ENCODE measurements at places on chromosomes 2 and 18.
A peak's percentile ranks its signal among the peaks of the same experiment; 100 is the strongest.

DNA sequence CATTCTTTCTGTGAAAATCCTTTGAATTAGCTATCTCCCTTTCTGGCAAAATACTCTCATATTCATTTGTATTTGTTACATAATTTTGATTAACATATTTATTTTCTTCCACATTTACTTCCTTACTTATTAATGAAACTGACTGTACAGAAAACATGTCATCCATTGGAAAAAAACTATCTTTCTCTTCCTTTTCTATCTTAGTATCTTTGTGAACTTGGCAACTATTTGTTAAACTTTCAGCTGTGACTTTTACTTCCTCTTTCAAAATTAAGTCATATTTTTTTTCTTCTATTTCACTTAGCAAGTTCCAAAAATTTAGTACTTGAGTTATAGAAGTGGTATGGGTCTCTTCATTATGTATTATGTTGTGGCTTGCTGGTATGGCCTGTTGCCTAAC is 2.6 kb downstream of the RAD51AP2 start:
- DNase-seq: no peak

GRCh38 chr2:46857871-46858701 is 57.5 kb downstream of the MCFD2 start:
- DNase-seq: peak; percentile 81

DNA sequence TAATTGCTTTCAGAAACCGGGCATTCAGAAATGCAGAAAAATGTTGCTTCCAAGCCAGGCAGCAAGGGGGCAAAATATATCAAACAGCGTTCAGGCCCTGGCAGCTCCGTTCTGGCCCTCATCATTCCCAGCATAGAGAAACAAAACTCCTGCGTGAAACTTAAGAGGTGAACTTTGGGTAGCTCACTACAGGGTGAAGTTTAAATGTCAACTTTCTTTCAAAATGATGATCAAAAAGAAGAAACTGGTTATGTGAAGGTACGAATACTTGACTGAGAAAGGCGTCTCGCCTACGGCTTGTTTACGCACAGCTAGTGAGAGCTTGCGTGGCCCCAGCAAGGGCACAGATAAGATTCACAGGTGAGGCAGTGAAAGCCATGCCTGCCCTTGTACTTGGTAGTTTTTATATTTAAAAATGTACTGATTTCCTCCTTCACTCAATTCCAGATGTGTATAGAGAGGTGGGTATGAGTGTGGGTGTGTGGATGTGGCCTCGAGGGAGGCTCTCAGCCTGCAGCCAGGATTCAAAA is 127.5 kb downstream of the NFATC1 start:
- peak; percentile 6 for DNase-seq

DNA sequence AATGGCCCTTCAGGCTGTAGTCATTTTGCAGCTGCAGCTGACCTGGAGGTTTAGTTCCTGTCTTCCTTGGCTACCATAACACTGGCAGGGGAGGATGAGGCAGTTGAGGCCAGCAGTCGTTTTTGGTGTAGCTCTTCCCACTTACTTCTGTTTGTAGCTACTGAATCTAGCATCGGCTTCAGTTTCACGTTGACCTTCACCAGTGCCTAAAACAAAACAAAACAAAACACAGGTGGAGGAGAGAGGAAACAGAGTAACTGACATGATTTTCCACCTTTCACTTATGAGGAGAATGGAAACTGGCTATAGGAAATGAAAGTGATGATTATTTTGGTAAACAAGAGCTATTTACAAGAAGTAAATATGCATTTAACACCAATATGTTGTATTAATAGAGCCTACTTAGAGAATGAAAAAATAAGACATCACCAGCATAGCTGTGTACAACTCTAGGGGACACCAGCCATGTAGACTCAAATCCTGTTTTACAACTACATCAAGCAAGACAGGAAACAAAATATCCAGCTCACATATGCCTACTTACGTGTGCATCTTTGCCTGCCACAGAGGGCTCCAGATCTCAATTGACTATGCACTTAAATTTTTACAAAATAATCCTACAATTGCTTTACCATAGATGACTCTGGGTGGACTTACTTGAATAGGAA is 236.9 kb downstream of the AGPS start:
- no peak for DNase-seq

DNA sequence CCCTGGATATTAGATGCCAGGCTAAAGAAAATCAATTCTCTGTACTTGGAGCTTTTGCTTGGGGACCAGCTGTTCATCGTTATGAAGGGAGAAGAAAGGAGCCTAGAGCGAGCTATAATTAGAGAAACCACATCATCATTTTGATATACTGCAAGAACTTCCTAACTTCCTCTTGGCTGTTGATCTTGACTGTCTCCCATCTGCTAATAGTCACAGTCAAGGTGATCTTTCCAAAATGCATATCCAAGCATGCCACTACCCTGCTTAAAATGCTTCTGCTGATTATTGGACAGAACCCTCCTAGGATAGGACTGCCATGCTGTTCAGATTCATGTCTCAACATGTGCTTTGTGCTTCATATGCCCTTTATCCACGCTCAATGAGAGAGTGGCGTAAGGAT is 54.8 kb downstream of the RAPGEF4 start:
- DNase-seq: no peak

- no peak for DNase-seq
These were observed 311.7 kb downstream of the EIPR1 start for GRCh38 chr2:3065928-3066327.

DNA sequence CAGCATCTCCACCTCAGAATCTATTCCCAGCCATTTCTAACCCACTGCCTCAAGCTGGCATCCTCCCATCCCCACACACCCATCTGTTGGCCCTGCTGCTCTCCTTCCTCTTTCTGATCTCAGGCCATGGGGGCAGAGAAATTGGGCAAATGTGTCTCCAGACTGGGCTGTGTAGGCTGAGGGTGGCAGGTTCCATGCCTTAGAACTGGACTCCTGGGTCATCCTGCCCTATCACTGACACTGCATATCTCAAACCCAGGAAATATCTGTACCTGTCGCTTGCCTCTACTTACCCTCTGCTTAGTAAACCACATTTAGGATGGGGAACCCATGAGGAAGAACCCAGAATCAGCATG is 1.8 kb downstream of the WNT10A start:
- no peak for DNase-seq

DNA sequence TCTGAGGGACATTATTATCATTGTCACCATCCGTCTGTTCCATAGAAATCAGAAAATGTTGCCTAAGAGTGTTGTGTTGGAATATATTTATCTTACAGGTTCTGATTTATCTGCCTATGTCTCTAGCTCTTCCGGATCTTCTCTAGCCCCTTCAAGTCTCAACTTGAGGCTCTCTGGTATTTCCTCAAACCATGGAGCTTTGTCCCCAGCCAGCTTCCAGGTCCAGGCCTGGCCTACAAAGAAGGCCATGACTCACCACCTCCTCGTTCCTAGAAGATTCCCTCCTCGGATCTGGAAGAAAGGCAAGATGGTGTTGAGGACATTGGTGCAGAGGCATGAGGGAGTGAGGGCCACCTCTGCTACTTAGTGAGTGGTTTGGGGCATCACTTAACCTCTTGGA is 122.1 kb upstream of the TRIB2 start:
- DNase-seq: no peak

- DNase-seq: no peak
These were observed 728 bp downstream of the FAM168B start for GRCh38 chr2:131092458-131093005.

- no peak for DNase-seq
These were observed 6.6 kb upstream of the NCK2 start for GRCh38 chr2:105737980-105738657.

DNA sequence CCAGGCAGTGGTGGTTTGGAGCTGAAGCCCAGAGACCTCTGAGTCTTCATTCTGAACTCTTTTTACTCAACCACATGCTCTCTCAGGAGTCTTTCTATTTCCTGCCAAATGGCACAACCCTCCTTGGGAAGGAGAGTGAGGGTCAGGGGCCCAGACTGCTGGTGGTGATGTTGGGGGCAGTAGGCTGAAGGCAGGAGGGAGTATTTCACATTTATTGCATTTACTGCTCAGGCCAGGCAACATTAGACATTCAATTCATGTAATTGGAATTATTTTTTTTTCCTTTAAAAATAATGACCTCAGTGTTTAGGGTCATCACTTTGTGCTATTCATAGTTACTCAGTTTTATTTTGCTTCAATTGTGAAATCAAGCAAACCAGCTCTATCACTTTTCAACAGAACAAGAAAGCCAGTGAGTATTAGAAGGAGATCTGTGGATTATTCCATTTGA is 311.3 kb upstream of the NT5C1B start:
- DNase-seq: no peak

GRCh38 chr18:69982417-69982816 is 34.7 kb upstream of the CD226 start:
- no peak for DNase-seq

- no peak for DNase-seq
These were observed 103.6 kb upstream of the WDR75 start for GRCh38 chr2:189337656-189338055.

GRCh38 chr18:76455003-76455676 is 39.9 kb downstream of the ZNF516 start:
- no peak for DNase-seq

GRCh38 chr2:188404341-188405004 is 112.8 kb downstream of the GULP1 start:
- no peak for DNase-seq

DNA sequence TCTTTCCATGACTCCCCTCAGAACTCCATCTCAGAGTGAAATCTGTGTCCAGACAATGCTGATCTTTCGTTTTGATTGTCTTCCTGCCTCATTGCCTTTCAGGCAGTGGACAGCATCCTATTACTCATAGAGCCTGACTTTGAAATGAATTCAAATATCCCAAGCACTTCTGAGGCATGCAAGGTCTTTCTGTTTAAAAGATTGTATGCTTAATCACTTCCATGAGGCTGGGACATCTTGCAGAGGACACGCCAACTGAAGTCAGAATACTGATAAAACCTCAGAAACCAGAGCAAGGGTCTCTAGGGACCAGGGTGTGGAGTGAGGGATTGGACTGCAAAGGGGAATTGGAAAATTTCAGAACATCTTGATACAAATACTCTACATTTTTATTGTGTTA is 836.5 kb upstream of the ID2 start:
- peak; percentile 64 for DNase-seq

GRCh38 chr2:233700028-233700635 is 7.4 kb downstream of the UGT1A6 start:
- no peak for DNase-seq

DNA sequence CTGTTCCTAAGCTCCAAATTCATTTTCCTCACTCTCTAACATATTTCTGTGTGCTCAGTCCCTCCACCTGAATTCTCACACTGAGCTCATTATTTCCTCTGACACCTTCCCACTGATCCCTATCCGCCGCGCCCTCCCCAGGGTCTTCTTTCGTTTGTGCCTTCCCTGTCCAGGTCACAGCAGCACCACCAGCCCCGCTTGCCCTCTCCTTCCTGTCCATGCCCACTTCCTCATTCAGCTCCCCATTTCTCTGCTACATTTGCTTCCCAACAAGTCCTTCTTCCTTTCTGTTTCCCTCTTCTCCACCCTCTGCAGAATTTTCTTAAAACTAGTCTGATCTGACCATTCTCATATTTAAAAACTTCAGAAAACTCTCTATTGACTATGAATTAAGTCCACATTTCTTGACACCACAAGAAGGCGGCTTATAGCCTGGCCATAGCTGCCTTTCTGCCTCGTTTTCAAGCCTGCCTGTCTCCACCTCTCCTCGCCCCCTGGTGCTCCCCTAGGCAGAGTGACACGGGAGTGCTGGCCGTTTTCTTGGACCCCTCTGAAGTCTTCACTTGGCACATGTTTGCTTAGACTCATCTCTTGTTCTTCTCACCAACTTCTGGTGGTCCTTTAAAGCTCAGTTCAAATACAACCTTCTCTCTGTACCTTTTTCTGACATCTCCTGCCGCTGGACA is 138.7 kb upstream of the BOD1L2 start:
- no peak for DNase-seq

DNA sequence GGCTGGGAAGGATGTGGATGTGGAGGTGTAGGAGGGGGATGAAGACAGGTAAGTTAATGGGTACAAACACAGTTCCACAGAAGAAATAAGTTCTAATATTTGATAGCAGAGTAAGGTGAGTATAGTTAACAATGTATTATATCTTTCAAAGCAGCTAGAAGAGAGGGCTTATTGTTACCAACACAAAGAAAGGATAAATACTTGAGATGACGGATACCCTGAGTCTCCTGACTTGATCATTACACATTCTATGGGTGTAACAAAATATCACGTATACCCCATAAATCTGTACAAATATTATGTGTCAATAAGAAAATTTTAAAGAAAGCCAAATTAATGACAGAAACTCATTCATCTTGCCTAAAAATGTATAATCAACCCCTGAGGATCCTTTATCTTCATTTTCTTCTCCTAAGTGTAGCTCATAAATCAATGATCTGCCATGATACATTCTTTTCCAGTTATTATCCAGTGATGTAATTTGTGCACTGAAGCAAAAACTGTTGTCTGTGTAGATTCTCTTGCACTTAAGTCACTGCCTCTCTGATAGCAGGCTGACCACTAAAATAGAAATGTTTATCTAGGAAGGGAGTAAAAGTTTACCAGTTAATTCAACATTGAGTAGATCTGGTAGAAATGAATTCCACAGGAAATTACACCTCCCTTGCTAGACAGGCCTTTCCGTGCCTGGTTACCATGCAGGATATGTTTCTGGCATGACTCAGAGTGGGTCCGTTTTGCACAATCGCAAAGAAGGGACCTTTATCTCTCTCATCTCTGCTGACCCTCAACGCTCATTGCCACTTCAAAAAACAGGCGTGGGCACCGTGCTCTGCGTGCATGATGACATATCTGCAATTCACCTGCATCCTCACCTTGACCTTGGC is 249.7 kb upstream of the NCKAP5 start:
- peak; percentile 96 for DNase-seq

GRCh38 chr2:177129610-177130009 is 83.0 kb upstream of the HNRNPA3 start:
- DNase-seq: no peak

- DNase-seq: no peak
These were observed 87.0 kb upstream of the SPATS2L start for GRCh38 chr2:200219309-200220113.

GRCh38 chr18:57771193-57771592 is 31.9 kb downstream of the ATP8B1 start:
- no peak for DNase-seq

- DNase-seq: peak; percentile 42
These were observed 4.1 kb upstream of the ITPRIPL1 start for GRCh38 chr2:96320728-96321622.

DNA sequence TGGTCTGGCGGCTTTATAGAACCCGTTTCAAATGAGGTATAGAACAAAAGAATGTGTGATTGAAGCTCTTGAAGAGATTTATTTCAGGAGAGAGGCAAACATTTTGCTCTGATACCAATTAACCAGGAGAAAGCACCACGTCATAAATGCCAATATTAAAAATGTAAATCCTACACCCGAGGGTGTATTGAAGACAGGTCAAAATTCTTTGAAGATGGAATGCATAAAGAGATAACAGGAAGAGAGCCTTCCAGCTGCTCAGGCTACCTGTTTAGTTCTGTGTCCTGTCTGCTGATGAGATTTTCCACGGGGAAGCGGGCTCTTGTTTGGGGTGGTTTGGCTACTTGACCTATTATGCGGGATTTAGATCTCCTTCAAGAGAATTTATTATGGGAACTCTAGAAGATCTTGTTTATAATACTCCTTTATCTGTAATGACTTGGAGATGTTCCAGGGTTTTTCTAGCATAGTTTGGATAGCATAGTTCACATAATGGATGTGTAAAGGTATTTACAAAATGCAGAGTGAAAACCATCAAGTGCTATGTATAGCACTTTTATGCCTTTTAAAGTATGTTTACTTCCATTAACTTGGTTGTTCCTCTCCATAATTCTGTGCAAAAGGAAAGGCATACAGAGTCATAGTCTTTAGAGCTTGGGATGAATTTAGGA is 204.5 kb upstream of the SPRED2 start:
- DNase-seq: no peak
